HTR-8/SVneo (cell line): ENCODE measurements at places on chromosomes 3 and 15.
A peak's percentile ranks its signal among the peaks of the same experiment; 100 is the strongest.

DNA sequence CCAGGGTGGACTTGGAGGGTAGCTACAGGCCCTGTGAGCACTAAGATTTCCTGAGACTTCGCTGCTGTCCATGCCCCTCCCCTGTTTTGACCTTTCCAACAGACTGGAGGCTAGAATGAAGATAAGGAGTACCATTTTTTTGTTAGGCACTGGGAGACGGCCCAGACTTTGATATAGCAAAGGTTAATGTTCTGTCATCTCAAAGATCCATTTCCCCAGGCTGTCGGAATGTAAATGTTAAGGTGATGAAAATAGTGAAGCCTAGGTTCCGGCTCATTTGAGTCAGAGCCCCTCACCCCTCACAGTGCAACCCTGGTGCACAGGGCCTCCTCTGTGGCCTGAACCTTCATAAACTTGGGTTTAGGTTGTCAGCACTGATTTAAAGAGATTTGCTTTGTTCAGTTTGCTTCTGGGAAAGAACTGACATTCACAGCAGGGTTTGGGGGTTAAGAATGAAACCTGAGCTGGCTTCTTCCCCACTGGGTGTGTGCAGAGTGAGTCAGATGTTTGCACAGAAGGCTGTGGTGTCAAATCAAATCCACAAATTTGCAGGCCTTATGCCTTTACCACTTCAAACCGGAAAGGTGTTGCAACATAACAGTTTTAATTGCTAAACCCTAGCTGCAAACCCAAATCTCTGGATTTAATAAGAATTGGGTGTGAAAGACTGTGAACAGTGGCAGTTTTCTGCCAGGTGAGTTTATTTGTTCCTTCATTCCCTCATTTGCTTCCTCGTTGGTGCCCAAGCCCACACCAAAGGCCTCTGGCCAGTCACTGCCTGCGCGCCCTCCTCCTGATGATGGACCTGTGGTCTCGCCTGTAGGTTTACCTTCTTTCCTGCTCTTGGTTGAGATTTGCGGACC is 20.6 kb upstream of the KCTD6 start:
- DNase-seq, result peak; percentile 89

DNA sequence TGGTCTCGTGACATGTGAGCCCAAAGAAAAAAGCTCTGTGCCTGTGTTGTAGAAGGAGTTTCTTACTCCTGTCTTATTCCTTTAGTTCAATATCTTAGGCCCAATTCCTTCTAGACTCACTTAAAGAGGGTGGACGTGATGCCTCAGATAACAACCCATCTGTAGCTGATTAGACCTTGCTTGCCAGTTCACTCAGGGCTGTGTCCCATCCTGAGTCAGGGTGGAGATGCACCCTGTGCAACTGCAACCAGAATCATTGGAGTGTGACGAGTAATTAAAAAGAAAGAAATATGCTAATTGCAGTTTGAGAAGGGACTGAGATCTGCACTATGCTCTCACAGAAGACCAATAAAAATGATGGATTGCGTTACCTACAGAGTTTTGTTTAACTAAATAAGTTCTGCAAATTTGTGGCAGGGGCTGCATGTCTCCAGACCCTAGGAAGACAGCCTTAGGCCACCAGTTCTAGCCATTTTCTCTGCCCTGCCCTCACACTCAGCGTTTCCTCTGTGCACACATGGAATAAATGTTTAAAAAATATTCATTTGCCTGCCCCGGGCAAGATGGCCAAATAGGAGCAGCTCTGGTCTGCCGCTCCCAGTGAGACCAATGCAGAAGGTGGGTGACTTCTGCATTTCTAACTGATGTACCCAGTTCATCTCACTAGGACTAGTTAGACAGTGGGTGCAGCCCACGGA is 83.0 kb downstream of the MOBP start:
- no peak for DNase-seq

- no peak for DNase-seq
Measured at GRCh38 chr15:70180186-70180875, 82.6 kb upstream of the TLE3 start.

GRCh38 chr3:158911586-158911985 is 109.7 kb downstream of the MFSD1 start:
- no peak for DNase-seq

GRCh38 chr3:44036850-44037249 is 204.8 kb upstream of the TOPAZ1 start:
- DNase-seq, result no peak

- no peak for DNase-seq
Measured at GRCh38 chr3:105214590-105214989, 152.1 kb upstream of the ALCAM start.

DNA sequence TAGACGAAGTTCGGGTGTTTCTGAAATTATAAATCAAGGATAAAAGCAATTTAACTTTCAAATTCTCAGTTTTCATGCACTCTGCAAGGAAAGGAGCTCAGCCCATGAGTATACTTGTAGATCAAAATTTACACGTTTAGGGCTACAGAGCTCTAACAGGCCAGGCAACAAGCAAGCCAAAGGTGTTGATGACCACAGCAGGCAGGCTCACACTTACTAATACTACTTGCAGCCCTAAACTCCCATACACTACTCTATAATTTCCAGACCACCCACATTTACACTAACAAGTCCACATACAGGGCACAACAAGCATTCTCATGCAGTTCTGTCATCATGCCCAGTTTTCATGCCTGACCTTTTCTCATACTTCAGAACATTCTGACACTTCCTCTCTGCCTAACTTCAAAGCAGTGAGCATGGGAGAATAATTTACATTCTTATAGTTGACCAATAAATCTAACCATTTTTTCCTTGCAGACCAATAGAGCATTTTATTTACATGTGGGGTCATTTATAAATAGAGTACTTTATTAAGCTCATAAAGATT is 124.7 kb upstream of the FRMD4B start:
- no peak for DNase-seq

GRCh38 chr3:11077466-11077865 is 76.8 kb upstream of the HRH1 start:
- no peak for DNase-seq

- no peak for DNase-seq
Measured at GRCh38 chr15:71242292-71242691, 127.0 kb downstream of the THSD4 start.

- no peak for DNase-seq
Measured at GRCh38 chr3:110414855-110415254, 656.8 kb upstream of the NECTIN3 start.

DNA sequence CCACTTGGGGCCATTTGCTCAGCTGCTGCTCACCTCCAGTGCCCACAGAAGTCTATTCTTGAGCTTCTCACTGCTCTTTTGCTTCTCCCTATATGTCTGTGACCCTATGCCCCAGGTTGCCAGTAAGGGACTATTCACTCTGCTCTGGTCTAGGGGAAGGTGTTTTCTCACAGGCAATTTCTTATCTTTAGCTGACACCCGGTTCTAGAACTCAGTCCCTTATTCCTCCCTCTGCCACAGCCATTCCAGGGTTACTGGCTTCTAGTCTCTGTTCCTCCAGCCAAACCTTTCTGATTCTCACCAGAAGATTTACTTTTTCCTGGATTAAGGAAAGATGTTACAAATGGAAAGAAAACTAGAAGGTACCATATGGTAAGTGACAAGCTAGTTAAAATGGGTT is 574.0 kb downstream of the NTRK3 start:
- no peak for DNase-seq

DNA sequence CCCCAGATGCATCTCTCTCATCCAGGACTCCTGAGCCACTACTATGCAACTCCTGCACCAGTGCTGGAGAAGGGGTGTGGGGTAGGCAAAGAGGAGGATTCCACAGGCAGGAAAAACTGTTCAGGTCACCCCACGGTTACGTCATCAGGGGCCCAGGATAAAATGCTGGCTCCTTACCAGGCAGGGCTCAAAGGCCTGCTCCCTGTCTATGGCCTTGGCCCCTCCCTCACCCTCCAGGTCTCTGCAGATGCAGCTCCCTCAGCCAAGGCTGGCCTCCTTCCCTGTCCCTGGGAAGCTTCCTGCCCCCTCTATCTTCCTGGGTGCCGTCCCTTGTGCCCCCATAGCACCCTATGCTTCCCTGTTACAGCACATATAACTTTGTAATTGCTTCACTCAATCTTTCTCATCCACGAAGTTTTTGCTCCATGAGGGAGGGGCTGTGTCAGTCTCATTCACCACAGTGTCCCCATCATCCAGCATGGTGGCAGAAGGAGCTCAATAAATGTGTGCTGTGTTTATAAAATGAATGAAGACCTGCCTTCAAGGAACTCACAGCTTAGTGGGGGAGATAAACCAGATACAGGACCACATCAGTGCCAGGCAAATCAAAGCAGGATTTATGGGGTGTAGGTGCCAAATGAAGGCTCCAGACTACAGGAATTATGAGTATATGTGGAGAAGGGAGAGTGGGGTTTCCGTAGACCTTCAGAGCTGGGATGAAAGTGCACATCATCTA is 18.6 kb downstream of the KBTBD13 start:
- no peak for DNase-seq

- no peak for DNase-seq
Measured at GRCh38 chr3:35746492-35746891, 107.2 kb downstream of the ARPP21 start.

DNA sequence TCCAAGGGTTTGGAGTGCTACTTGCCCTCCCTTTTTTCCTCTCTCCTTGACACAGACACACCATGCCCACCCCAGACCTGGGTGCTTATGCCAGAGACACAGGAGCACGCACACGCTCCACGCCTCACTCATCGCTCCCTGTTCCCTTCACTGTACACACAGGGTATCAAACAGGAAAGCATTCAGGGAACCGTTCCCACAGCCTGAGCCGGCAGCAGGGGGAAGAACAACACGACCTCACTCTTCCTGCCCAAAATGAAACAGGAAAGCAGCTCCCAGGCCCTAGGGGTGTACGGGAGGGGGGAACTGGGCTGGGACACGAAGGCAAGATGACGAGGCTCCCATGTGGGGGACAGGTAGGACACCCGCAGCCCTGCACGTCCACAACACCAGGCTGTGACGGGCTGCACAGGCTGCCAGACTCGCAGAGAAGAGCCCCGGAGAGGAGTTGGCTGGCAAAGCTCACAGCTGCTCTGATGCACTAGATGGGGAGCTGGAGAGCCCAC is 11.2 kb downstream of the DLL4 start:
- DNase-seq, result no peak

GRCh38 chr15:66685638-66686150 is 16.3 kb upstream of the SMAD6 start:
- DNase-seq, result no peak

DNA sequence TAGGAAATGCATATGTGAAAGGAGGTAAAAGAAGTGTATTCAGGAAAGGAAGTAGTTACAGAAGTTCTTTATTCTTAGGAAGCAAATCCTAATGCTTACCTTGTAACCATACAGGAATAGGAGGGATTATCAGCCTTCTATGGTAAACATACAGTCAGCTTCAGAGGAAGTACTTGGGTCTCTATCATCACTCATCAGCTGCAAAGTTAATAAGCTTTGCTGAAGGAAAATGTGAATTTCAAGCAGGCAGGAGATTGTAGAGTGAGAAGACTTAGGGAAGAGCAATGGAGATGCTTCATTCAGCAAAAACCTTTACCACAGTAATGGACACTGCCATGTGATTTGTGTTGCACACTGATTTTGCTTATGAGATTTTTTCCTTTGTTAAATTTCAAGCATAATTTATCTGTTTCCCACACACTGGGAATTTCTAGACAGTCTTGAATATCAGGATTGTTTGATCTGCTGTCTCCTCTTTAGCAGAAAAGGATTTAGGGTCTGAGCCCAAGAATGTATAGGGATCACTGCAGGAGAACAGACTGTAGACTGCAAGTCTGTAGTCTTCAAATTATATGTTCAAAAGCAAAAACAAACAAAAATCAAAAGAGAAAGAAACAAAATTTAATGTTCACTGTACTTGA is 150.8 kb downstream of the ZNF609 start:
- DNase-seq, result no peak

GRCh38 chr15:93835344-93835743 is 396.0 kb upstream of the MCTP2 start:
- no peak for DNase-seq

DNA sequence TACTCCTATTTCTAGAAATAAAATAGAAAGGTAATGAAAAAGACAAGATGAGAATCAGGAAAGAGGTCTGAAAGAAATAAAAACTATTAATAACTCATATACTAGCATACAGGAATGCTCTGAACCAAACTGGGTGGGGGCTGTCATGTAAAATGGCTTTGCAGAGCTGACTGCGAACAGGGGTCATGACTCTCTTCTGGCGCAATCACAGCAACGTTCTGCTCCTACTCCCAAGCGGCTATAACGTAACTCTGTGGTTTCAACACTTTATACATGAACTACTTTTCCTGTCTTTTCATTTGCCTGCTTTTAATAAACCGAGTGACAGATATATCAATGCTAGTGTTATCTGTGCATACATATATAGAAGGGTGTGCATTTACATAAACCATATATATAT is 116.7 kb downstream of the DLG1 start:
- DNase-seq, result no peak

DNA sequence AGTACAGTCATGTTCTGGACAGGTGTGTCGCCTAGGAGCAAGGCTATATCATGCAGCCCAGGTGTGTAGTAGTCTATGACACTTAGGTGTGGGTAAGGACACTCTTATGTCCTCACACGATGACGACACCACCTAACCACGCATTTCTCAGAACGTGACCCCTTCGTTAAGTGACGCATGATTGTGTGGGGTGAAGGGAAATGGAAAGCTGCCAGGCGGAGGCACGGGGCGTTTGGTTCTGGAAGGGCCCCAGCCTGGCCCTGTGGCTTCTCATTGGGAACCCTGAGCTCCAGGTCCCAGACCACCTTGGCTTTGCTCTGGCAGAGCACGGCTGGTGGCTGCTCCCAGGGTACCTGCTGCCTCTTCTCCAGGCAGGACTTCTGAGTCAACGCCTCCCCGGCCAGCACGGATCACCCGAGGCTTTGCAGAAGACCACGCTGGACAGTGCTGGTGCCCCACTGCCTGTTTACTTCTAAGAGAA is 39.3 kb downstream of the FBLN2 start:
- no peak for DNase-seq

GRCh38 chr3:194868831-194869230 is 183.1 kb downstream of the FAM43A start:
- no peak for DNase-seq

DNA sequence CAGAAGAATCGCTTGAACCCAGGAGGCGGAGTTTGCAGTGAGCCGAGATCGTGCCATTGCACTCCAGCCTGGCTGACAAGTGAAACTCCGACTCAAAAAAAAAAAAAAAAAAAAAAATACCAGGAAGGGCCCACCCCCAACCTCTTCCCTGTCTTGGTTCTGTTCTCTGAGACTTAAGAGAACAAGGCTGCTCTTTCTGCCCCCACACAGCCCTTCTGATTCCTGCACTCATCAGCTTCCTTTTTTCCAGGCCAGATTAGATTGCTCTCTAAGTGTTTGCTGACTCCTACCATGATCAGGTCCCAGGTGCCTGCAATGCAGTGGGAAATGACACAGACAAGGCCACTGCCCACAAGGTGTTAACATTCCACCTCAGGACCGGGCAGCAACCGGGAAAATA is 13.0 kb downstream of the TMEM44 start:
- DNase-seq, result no peak

- DNase-seq, result peak; percentile 49
Measured at GRCh38 chr3:58082047-58082446, 73.8 kb downstream of the FLNB start.

DNA sequence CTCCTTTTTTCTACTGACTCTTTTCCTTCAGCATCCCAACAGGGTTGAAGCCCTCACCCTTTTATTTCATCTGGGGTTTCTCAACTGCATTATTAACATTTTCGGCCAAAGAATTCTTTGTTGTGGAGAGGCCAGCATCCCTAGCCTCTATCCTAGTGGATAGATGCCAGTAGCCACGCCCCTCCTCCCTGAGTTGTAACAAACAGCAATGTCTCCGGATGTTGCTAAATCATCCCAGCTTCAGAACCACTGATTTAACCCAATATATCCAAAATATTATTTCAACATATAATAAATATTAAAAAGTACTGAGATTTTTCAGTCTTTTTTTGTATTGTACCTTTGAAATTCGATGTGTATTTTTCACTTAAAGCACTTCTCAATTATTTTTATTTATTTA is 2.0 kb upstream of the RNF111 start:
- DNase-seq, result no peak
